ENCODE measurements at places on chromosomes 6 and 20. TPM values are rescaled to one million over a fixed set of nuclear protein-coding genes. Genes with fewer than 3 reads are reported as not detected.

DNA sequence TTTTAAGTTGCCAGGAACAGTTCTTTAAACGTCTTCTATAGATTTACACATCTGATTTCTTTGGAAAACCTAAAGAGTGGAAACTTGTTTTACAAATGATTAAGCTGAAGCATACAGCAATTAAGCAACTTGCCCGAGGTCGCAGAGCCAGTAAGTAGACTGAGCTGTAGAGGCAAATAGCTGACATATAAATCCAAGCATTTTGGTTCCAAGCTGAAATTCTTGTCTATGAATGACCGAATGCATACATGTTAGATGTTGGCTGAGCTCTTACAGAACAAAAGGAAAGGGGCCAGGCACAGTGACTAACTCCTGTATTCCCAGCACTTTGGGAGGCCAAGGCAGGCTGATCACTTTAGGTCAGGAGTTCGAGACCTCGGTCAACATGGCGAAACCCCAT, 101.8 kb upstream of the SGK1 start:
- DNase-seq = no peak

GRCh38 chr6:71040043-71040442, 83.2 kb upstream of the B3GAT2 start:
- no peak for DNase-seq

DNA sequence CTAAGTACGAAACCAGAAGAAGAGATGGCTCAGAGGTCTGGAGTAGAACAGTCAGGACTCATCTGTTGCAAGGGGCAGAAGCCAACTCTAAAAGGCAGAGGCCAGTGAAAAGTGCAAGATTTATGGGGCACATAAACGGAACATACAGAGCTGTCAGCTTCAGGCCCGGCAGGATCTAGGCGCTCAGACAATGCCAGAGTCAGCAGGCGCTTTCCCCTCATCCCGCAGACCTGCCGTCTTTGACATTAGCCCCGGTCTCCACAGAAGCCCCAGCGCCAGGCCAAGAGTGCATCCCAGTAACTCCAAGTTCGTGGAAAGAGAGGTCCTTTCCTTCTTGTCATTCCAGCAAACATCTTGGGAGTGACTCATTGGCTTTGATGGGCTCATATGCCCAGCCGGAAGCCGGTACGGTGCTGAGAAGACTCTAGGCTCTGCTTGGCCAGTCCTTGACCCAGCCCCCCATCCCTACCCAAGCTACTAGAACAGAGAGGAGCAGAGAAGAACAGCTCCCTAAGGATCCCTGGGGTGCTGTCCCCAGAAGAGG, 260.9 kb downstream of the TAF4 start:
- no peak for DNase-seq

Gene LGSN
- total RNA-seq = not detected

Gene ELOVL2
- total RNA-seq = not detected

Gene NKAIN2
- 0.13 TPM for total RNA-seq

Gene ADGB
- total RNA-seq = not detected

Measured in T-helper 17 cell (primary cell).